Astrocyte (in vitro differentiated cells and primary cell): ENCODE measurements at places on chromosomes 12 and 14. TPM values are rescaled to one million over a fixed set of nuclear protein-coding genes. Genes with fewer than 3 reads are reported as not detected.

DNA sequence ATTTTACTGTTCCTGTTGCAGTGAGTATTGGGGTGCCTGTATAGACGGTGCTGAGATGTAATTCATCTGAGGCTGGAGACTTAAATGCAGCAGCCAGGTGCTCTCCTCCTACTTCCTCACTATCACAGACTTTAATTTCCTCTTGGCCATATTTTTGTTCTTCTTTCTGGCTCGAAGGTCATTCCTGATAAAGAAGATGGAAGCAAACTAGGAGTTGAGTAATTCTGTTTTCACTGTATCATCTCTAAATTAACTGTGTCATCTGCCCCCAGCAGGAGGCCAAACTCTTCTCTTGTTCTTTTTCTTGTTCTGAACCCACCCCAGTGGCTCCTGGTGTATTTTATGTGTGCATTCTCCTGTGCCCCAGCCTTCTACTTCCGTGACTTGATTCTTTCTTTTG lies 141.7 kb upstream of the ARHGAP5 start:
- DNase-seq = no peak
- no peaks in the 10 kb centered on the region for H3K36me3 ChIP-seq
- H3K27ac ChIP-seq = no peak overlapping the region
- no peaks in the 10 kb centered on the region for H3K27me3 ChIP-seq

TTC9 gene
- total RNA-seq = 6.9 and 8.4 TPM in 2 replicates

GRCh38 chr14:54782751-54783659 lies 119.6 kb downstream of the GCH1 start:
- no peaks in the 10 kb centered on the region for H3K27me3 ChIP-seq
- H3K4me1 ChIP-seq = no peaks in the 10 kb centered on the region
- peaks cover 33% of the 10 kb centered on the region for H3K36me3 ChIP-seq

DNA sequence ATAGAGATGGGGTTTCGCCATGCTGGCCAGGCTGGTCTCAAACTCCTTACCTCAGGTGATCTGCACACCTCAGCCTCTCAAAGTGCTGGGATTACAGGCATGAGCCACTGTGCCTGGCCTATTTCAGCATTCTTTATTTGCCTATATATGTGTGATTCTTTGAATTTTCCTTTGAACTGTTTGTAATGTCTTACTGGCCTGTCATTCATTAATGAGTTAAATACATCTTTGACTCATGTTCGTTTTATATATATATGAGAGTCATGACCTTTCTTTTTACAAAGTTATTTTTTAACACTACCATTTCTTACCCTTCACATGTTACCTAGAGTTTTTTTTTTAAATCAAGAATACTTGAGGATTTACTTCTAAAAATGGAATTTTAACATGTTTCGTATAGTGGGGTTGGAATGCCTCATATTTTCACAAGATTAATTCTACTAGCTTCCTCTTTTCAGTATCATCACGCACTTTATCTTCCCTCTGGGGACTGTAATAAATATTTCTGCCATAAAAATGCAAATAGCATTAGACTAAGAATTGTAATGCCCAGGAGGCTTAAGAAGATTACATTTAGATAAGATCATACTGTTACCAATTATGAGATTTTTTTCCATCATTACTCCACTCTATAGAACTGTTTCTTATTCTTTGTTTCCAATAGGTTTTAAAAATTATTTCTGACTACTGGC lies 66.7 kb downstream of the NTN4 start:
- no peaks in the 10 kb centered on the region for H3K27me3 ChIP-seq
- DNase-seq = no peak
- H3K4me3 ChIP-seq = no peak overlapping the region
- no peaks in the 10 kb centered on the region for H3K4me1 ChIP-seq
- H3K36me3 ChIP-seq = no peaks in the 10 kb centered on the region

GRCh38 chr12:19659086-19659485 lies 219.8 kb downstream of the AEBP2 start:
- H3K36me3 ChIP-seq = no peaks in the 10 kb centered on the region
- H3K4me1 ChIP-seq = no peaks in the 10 kb centered on the region
- H3K27ac ChIP-seq = no peak overlapping the region
- H3K27me3 ChIP-seq = no peaks in the 10 kb centered on the region
- H3K4me3 ChIP-seq = no peak overlapping the region

ARHGAP9 gene
- 2.5 and 3.1 TPM in 2 replicates for total RNA-seq

HOMEZ gene
- 13.7 and 16.6 TPM in 2 replicates for total RNA-seq
